ENCODE measurements at places on chromosomes 1 and 21. TPM values are rescaled to one million over a fixed set of nuclear protein-coding genes. Genes with fewer than 3 reads are reported as not detected.

DNA sequence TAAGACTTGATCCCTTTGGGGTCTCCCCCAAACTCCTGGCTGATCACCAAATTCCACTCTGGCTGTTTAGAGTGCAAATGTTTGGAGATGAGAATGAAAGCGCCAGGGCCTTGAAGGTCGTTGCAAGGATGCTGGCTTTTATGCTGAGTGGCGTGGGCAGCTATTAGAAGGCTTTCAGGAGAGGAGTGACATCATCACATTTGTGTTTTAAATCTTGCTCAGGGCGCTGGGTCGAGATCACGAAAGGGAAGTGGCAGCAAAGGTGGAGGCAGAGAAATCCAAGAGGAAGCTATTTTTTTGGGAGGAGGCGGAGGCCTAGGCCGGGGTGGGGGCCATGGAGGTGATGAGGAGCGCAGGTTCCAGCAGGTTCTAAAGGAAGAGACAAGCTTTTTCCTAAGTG lies 49.3 kb downstream of the PDE9A start:
- DNase-seq: no peak

DNA sequence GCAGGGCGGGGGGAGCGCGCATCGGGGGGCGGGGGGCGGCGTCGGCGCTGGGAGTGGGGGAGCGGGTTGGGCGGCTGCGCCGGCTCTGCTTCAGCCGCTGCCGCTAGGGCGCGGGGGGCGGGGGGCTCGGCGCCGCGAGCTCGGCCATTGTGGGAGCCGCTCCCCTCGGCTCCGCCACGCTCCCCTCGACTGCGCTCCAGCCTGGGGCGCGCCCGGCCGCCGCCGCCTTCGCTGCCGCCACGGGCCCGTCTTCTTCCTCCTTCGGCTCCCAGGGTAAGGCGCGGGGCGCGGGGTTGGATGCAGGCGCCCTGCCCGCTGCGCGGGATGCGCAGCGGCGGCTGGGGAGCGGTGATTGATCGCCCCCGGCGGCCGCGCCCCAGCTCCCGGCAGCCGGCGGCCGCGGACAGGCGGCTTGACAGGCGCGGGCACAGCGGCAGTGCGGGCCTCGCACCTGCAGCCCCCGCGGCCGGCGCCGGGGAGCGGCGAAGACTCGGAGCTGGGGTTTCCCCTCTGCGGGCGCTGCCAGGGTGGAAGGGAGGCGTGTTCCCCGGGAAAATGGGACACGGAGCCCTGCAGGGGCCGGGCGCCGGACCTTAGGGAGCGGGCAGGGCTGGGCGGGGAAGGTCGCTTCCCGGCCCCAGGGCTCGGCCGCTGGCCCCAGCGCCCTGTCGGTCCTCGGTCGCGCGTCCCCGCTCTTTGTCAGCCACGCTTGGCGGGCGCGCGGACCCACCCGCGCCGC lies 55.3 kb downstream of the NDUFS5 start:
- no peak for DNase-seq

DNA sequence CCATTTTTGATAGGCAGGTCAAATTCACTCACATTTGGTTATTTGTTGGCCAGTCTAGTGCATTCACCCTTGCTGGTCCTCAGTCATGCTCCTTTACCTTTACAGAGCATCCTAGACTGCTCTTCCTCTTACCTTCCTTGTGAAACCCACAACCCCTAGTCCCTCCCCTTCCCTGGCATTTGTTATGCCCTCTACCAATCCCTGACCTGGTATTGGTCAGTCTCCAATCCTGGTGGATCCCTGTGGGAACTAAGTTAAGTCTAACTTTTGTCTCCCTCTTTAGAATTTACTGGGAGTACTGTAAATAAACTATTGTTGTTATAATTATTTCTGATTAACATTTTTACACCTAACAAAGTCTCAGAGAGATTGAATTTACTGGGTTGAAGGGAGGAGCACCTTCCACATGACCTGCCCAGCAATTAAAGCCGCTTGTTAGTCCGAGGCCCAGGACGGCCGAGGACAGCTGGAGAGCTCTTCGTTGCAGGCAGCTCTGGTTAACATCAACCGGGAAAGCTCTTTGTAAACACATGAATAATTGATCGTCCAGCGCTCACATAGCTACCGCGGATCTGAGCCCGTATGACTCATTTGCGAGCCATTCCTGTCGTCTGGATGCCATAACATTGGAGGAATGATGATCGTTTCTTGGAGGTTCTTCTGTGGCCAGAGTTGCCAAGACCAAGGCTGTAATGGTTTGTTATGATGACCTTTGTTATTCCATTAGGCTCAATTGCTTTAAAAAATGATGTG lies 31.9 kb downstream of the MTARC1 start:
- no peak for DNase-seq

CFHR4 gene
- total RNA-seq: not detected

FCRL1 gene
- 4.0 TPM for total RNA-seq

APCS gene
- not detected for total RNA-seq
